BJ (cell line): ENCODE measurements at places on chromosomes 11 and 22. TPM values are rescaled to one million over a fixed set of nuclear protein-coding genes. Genes with fewer than 3 reads are reported as not detected.

Gene SAA2
- polyA plus RNA-seq, result 0.54 and 0.55 TPM in 2 replicates

Gene BCL2L13
- 55.5 and 74.3 TPM in 2 replicates for polyA plus RNA-seq

Gene OR52N2
- polyA plus RNA-seq, result not detected in 2 replicates

Gene MYBPC3
- polyA plus RNA-seq, result not detected in 2 replicates

Gene OVOL1
- not detected in 2 replicates for polyA plus RNA-seq

Gene OR4A16
- polyA plus RNA-seq, result not detected in 2 replicates

Gene GAL3ST1
- not detected in 2 replicates for polyA plus RNA-seq

Gene ANKK1
- polyA plus RNA-seq, result not detected in 2 replicates

Gene GAB4
- polyA plus RNA-seq, result not detected in 2 replicates

Gene TNNT3
- polyA plus RNA-seq, result not detected in 2 replicates

Gene CASP1
- polyA plus RNA-seq, result 5.1 and 15.4 TPM in 2 replicates

Gene CCDC116
- 0.10 and 0.13 TPM in 2 replicates for polyA plus RNA-seq

Gene C11orf91
- not detected in 2 replicates for polyA plus RNA-seq

Gene OR5B21
- polyA plus RNA-seq, result not detected in 2 replicates

Gene BATF2
- polyA plus RNA-seq, result 1.1 and 1.5 TPM in 2 replicates

Gene MS4A3
- not detected in 2 replicates for polyA plus RNA-seq

Gene ARHGAP8
- polyA plus RNA-seq, result 0.18 and 0.39 TPM in 2 replicates

Gene PTPN5
- polyA plus RNA-seq, result not detected in 2 replicates

Gene NXPE1
- polyA plus RNA-seq, result not detected in 2 replicates

Gene MRGPRE
- not detected in 2 replicates for polyA plus RNA-seq
